IPS DF 19.7 (cell line): ENCODE measurements at places on chromosomes 7 and 10.

DNA sequence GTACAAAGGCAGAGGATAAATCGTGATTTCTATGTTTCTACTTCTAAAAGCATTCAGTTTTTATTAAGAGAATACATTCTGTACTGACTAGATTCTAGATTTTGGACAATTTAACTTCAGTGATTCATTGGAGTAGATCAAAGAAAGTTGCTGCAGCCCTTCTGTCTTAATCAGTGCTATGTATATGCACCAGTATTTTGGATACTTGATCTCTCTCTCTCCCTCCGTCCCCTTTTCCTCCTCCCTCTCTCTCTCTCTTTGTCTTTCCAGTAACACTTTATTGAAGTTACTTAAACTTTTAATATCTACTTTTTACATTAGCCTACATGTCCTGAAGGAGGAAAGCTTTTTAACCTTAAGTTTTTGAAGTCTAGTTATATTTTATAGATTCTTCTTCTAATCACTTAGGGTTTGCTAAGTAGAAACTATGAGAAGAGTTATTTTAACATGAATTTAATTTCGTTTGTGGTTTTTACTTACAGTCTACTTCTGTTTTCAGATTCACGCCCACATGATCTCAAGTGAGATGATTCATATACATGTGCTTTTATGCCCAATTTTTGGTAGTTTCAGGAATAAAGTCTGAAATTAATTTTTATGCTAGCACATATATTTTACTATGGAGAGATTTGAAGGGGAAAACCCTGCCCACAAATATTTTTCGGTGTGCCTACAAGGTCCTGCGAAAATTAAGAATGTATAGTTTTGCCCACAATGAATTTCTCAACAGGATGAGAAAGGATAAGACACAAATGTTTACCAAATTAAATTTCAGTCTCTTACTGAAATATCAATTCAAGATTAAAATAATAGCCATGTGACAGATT lies 9.1 kb downstream of the MDFIC start:
- DNase-seq, result no peak

DNA sequence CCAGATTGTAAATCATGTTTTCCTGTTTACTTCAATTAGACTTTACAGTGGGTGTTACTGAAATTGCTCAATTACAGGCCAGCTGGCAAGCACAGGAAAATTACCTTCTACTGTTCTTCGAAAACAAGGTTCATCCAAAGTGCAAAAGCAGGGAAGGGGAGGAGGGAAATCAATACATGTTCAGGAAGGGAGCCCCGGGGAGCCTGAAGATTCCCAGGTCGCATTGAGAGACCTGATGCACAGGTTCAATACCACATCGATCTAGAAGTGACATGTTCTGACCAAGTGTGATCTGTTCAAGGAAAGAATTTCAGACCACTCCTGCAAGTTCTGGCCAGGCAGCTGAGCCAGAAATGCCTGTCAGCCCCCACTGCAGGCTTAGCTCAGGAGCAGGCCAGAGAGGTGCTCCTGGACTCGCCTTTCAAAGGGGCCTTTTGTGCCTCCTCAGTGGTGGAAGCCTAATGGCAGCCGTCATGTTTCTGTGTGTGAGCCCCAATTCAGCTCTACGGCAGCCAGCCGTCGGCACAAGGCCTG lies 35.9 kb downstream of the FAM53B start:
- no peak for DNase-seq

DNA sequence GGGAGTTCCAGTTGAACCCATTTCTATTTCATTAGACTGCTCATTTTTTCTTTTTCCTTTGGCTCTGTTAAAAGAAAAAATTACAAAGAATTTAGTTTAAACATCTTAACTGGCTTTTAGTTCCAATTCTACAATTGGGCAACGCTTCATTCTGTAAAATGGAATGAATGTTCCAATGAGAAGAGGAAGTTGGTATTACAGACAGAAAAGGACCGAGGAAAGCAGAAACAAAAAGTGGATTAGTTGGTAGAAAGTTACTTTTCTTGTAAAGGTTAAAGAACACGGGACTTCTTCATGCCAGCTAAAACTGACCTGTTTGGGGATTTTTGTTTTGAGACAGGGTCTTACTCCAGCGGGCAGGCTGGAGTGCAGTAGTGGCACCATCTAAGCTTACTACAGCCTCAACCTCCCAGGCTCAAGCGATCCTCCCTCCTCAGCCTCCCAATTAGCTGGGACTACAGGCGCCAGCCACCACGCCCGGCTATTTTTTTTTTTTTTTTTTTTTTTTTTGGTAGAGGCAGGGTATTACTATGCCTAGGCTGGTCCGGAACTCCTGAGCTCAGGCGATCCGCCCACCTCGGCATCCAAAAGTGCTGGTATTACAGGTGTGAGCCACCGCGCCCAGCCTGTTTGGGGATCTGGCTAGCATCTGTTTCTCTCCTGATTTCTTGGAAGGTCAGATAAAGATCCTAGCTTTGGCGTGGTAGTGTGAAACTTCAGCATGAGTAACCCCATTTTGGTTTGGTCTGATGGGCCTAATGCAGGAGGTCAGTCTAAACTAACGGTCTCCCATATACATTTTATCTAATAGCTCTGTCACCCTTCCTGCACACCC lies 1.3 kb upstream of the VDAC2 start:
- no peak for DNase-seq

DNA sequence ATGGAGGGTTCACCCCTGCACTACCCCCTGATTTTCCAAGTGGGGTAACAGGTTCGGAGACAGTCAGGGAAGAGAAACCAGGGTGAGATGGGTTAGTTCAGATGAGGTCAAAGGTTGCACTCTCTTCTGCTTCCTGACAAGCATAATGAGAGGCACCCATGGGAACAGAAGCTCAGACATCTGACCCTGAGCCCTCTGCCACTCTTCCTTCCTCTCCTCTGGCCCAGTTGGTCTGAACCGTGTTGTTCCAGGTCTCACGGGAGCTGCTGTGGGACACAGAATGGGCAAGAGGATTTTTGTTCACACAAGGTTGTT lies 38.4 kb downstream of the DNAJB12 start:
- no peak for DNase-seq

GRCh38 chr7:132436121-132436520 lies 140.1 kb downstream of the PLXNA4 start:
- DNase-seq, result no peak

GRCh38 chr10:81116201-81116600 lies 578.5 kb downstream of the SH2D4B start:
- no peak for DNase-seq

DNA sequence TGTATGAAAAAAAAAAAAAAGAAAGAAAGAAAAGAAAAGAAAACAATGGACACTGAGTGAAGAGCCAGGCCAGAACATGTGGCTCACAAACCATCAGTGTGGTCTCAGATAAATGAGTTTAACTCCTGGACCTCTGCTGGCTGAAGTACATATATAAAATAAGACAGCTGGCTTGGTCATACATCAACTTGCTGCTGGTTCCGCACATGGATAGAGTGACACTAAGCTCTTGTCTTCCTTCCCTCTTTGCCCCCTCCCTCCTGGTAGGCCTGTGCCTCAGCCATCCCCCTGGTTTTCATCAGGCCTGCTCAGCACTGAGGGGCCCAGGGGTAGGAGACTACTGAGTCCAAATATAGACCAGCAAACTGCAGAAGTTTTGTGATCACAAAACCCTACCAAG lies 58.1 kb upstream of the DGKI start:
- DNase-seq, result no peak

DNA sequence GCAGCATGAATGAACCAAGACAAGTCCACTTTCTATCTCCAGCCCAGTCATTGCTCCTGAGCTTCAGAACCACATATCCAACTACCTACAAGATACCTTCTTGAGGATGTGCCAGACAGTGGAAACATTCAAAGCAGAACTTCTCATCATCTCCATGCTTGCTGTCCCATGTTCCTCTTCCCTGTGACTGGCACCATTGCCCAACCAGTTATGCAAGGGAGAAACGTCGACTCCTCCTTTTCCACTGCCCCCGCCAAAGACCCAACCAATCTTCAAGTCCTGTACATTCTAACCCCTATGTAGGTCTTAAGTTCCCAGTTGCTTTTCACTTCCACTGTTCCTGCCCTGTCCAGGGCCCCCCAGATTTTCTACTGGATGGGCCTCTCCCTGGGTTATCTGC lies 225.7 kb downstream of the RPS24 start:
- no peak for DNase-seq

GRCh38 chr7:4164556-4164955 lies 517.5 kb upstream of the FOXK1 start:
- DNase-seq, result no peak

- no peak for DNase-seq
Measured at GRCh38 chr10:44984671-44985101, 6.1 kb upstream of the DEPP1 start.

DNA sequence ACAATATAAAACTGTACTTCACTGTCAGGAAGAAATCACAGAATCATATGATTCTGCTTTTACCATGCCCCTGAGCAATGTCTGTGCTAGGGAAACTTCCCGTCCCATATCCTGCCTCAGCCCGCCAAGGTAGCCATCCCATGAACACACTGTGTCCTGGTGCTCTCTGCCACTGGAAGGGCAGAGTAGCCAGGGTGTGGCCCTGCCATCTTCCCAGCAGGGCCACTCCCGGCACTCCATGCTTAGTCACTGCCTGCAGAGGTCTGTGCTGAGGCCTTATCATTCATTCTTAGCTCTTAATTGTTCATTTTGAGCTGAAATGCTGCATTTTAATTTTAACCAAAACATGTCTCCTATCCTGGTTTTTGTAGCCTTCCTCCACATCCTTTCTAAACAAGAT lies 31.8 kb downstream of the AP3M1 start:
- DNase-seq, result no peak

DNA sequence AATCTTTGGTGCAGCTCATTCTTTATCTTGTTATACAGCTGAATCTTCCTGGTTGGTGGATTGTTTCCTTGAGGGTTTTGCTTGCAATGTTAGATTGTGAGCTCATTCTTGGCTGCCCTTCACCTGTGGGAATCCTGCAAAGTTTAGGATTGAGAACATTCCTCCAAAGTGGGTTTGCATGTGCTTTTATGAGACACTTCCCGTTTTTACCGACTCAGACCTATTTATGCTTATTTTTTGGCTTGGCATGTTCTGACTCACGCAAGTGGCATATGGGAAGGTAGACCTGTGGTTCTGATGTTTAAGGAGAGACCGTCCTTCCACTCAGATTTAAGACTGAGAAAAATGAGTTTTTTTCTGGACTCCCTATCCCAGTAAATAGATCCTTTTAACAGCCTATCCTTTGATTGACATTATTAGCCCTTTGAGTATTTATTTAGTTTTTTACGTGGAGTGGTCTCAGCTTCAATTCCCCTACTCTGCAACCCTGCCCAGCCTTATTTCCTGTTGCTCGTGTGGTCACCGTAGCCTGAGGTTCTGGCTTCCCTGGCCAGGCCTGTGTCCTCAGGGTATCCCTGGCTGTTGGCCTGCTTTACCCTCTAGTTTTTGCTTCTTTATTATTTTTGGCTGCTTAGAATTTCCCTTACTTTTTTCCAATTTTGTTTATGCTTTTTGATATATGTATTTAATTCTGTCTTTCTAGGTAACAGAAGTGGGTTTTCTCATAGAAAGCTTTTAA lies 13.4 kb upstream of the PRF1 start:
- DNase-seq, result no peak
